ENCODE measurements at places on chromosomes 4 and X. TPM values are rescaled to one million over a fixed set of nuclear protein-coding genes. Genes with fewer than 3 reads are reported as not detected.

Gene POU3F4
- polyA plus RNA-seq, result 0.10 TPM

Gene CXCL9
- polyA plus RNA-seq, result not detected

Gene L1CAM
- polyA plus RNA-seq, result 46.9 TPM

Gene HELT
- polyA plus RNA-seq, result not detected

Gene PLS3
- 335 TPM for polyA plus RNA-seq

Gene RXFP1
- 0.38 TPM for polyA plus RNA-seq

Gene PNMA5
- polyA plus RNA-seq, result 0.07 TPM

Gene GPRASP1
- polyA plus RNA-seq, result 14.5 TPM

DNA sequence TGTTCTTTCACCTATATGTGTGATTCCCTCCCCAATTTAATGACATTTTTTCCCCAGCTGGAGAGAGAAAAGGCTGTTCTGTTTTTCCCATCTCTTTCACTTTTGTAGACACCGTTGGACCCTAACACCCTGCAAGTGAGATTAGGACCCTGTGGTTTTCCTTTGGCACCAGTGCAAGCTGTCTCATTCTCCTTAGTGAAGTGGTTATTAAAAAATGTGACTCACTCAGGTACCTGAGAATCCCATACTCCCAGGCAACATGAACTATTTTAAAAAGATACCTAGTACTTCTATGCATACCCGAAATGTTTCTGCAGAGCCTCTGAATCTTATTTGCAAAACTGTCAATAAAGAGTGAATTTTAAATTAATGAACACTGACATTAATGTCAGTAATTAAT lies 175.7 kb upstream of the TBC1D9 start:
- no peak for DNase-seq

DNA sequence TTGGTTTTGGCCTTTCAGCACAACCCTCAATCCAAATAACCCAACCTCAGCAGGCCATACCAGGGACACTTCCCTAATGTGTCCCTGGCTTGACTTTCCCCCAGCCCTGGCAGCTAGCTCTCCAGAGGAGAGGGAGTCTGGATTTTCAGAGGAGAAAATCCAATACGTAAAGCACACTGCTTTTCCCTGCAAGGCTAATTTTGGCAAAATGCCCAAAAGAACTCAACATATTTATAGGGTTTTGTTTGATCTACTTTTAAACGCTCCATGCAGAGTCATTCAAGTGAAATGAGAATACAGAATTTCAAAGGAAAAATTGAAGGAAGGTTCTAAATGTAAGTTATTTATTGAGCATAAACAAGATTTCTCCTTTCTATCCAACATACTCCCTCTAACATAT lies 167.2 kb downstream of the SH3KBP1 start:
- peak; percentile 3 for DNase-seq

GRCh38 chr4:1539859-1540600 lies 133.8 kb upstream of the NKX1-1 start:
- DNase-seq, result no peak

DNA sequence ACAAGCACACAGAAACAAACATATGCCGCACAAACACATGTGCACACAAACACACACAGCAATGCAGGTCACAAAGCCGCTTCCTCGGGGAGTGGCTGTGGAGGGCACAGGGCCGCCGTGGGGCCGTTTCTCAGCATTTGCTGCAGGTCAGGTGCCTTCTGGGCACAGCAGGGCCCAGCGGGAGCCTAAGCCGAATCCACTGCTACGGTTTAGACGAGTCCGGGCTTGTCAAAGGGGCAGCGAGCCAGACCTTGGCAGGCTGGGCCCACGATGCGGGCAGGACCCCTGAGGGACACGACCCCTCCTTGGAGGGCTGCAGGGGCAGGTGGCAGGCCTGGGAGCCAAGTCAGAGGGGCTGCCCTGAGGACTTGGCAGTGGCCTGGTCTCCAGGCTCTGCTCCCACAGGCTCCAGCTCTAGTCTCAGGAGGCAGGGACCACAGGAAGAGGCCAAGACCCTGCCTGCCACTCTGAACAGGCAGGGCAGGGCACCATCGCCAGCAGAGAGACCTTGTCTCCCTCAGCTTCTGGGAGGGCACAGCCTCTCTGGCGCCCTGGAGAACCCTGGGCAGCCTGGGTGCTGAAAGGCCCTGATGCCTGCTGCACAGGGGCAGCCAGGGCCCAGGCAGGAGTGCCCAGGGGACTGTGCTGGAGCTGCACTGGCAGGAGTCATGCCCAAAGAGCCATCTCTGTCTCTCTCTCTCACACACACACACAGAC lies 5.5 kb upstream of the ATP2B3 start:
- no peak for DNase-seq

GRCh38 chrX:150446151-150446550 lies 83.0 kb downstream of the MAMLD1 start:
- DNase-seq, result no peak

DNA sequence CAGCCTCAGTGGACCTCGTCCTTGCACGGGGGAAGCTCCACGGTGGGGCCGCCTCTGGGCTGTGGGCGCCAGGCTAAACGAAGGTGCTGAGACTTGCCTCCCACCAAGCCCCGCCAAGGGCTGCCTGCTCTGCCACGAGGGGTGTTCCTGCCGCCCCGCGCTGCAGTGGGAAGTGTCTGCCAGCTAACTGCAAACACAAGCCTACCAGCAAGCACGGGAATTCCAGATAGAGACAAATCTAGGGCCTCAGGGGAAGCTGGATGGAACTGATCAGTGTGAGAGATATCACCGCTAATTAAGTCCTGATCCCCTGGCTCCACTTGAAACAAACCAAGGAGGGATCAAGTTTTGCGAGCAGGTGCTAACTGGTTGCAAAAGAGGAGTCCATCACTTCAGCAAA lies 181.6 kb upstream of the LEF1 start:
- no peak for DNase-seq

DNA sequence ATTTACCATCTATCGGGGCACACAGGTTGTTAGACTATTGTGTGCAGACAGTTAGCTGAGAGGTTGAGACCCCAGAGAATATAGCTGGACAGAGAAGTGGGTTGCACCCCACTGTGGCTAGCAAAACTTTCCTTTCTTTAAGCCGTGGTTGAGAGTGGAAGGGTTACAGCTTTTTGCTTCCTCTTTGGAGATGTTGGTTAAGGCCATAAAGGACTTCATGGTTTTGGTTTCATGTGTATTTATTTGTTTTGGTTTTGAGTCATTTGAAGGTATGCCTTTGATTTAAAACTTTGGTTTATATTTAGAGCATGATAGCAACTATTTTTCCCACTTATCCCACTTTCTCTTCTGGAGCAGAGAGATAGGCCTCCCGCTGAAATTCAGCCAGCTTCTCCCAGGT lies 274.3 kb upstream of the IL1RAPL1 start:
- DNase-seq, result no peak

DNA sequence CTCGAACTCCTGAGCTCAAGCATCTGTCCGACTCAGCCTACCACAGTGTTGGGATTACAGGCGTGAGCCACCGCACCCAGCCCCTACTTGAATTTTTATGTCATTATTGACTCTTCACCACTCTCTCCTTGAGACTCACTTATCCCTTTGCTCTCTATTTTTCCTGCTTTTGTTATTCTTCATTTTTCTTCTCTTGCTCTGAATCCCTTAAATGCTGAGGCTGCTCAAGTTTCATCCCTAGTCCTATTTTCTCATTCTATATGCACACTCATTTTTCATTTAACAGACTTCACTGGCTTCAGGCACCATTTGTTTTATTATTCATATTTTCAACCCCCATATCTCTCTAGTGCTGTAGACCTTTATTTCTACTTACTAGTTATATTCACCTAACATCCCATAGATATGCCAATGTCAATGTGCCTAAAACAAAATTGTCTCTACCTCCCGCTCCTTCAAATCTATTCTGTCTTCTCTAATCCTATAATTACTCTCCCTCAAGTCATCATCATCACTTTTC lies 85.7 kb downstream of the APOOL start:
- no peak for DNase-seq

DNA sequence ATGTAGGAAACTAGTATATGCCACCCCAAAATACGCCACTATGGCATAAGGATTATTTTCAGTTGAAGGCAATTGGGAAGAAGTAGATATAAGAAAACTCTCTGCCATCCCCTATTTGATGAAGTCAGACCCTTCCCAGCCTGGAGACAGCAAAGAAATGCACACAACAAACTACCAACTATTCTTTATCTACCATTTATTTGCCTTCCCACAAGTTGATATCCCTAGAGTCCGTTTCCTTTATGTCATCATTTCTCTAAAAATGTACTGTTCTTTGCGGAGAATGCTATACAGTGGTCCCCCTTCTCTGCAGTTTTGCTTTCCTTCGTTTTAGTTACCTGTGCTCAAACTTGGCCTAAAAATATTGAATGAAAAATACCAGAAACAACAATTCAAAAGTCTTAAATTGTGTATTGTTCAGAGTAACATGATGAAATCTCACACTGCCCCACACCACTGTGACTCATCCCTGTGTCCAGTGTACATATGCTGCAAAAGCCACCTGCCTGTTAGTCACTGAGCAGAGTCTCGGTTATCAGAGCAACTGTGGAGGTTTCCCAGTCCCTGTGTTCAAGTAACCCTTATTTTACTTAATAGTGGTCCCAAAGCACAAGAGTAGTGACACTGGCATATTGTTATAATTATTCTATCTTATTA lies 152.3 kb downstream of the WDFY3 start:
- no peak for DNase-seq

GRCh38 chrX:37776283-37776986 lies 3.4 kb upstream of the CYBB start:
- no peak for DNase-seq

- no peak for DNase-seq
These were observed 127.0 kb upstream of the GATB start for GRCh38 chr4:151887816-151888180.

DNA sequence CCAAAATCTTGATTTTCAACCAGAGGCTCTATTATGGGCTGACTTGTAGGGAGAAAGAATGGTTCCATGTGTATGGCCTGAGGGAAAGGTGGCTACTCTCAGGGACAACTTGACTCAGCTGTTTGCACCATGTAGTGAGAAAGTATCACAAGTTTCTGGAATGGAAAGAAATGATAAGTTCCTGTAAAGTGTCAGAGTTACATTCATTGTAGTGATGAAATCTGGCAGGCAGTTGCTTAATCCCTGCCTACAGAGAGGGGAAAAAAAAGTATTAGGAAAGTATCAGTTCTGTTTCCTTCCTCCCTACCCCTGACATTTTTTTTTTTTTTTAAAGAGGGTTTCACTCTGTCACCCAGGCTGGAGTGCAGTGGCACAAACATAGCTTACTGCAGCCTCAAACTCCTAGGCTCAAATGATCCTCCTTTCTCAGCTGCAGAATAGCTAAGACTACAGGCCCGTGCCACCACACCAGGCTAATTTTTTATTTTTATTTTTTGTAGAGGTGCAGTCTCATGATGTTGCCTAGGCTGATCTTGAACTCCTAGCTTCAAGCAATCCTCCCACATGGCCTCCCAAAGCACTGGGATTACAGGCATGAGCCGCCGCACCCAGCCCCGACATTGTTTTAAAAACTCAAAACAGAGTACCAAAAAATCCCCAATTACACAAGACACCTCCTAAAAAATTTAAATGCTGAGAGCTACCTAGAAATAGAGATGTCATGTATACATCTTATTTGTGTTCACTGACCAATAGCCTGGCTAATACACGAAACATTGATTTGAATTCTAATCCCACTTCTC lies 4.8 kb upstream of the FBXL5 start:
- no peak for DNase-seq

GRCh38 chrX:2928583-2929434 lies at the start of gene ARSD:
Gene ARSD (minus strand): TSS chrX:2929339. CDS start chrX:2929275, 64 bp downstream.
- DNase-seq, result peak; percentile 64

- DNase-seq, result no peak
These were observed 1.4 kb upstream of the SMR3A start for GRCh38 chr4:70359115-70359661.

- peak; percentile 4 for DNase-seq
These were observed 663.2 kb upstream of the INTU start for GRCh38 chr4:126969360-126970235.

- no peak for DNase-seq
These were observed 8.1 kb downstream of the ACSL1 start for GRCh38 chr4:184817494-184818215.

DNA sequence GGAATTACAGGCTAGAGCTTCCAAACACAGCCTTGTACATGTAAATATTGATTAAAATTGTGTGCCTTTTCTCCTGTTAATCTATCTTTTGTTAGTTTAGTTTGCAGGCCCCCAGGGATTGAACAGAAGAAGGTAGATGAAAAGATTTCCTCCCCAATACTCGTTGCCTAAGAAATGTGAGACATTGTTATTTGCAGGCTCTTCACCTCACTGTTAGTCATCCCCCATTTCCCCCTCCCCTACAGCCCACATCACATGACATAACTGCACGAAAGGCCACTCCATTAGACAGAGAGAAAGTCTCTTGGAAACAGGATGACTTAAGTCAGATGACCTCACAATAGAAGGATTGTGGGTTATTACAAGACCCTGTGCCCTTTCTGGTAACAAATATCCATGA lies 13.3 kb upstream of the MID1 start:
- DNase-seq, result no peak

- no peak for DNase-seq
These were observed 103.6 kb downstream of the RTL3 start for GRCh38 chrX:78555401-78555980.

- no peak for DNase-seq
These were observed 41.2 kb downstream of the AMOT start for GRCh38 chrX:112799425-112799824.

DNA sequence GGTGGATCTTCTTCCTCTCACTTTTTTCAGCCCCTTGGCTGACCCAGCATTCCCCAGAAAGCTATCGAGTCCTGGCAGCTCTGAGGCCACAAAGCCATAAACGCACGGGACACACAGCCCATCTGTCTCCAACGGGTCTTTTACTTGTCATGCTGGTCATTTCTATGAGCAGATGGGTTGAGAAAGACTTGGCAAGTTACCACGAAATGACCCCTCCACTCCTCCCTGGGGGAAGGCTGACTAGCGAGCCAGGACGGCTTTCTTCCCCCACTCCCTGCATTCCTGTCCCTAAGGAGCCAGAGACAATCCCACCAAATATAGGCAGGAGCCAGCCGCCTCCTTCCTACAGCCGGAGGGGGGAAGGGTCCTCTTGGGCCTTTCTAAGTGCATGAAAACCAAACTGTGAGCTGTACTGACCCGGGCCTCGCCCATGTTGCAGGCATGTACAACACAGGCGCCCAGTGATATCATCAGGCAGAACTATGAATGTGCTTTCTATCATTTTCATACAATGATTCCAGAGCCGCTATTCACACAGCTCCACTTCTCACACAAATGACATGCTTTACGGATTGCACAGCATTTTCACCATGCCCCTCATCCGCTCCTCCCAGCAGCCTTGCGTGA lies 28.6 kb downstream of the AFAP1 start:
- DNase-seq, result no peak

- DNase-seq, result no peak
These were observed 86.2 kb upstream of the HPRT1 start for GRCh38 chrX:134373736-134374135.

- no peak for DNase-seq
These were observed 114.9 kb upstream of the AFF2 start for GRCh38 chrX:148385471-148385870.

- DNase-seq, result no peak
These were observed 466.3 kb upstream of the ACTRT1 start for GRCh38 chrX:128518508-128518907.

GRCh38 chr4:59612235-59612634 lies 1587.9 kb upstream of the ADGRL3 start:
- DNase-seq, result no peak

GRCh38 chr4:6361076-6361784 lies 91.6 kb downstream of the WFS1 start:
- no peak for DNase-seq

GRCh38 chr4:41064953-41065352 lies 149.4 kb downstream of the APBB2 start:
- no peak for DNase-seq
